ENCODE measurements at places on chromosomes 1 and 21. TPM values are rescaled to one million over a fixed set of nuclear protein-coding genes. Genes with fewer than 3 reads are reported as not detected.

MROH9 gene
- not detected for total RNA-seq

GBP2 gene
- 49.8 TPM for total RNA-seq

TIMM17A gene
- 27.2 TPM for total RNA-seq

GPR25 gene
- not detected for total RNA-seq

TP53BP2 gene
- total RNA-seq = 42.8 TPM

PTAFR gene
- total RNA-seq = 3.0 TPM

SPRR4 gene
- not detected for total RNA-seq

GRCh38 chr1:177315261-177315660 is 144.5 kb downstream of the BRINP2 start:
- no peak for DNase-seq

DNA sequence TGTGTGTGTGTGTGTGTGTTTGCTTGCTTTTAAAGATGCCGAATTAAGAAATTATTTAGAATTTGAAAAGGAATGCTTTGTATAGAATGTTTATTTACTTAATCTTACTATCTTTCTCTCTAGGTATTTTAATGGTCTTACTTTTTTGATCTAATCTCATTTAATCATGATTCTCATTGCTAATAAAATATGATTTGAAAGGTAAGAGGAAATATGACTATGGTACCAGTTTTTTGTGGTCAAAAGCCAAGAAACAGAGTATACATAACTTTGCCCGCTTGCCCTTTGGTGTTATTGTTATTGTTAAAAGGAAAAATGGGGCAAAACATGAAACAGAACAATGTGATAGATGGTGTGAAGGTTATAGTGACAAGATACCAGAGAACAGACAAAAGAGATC is 74.6 kb downstream of the RPS6KC1 start:
- DNase-seq = no peak

- no peak for DNase-seq
Observed at GRCh38 chr1:107225706-107226105, 84.9 kb downstream of the NTNG1 start.

GRCh38 chr1:55886856-55887712 is 671.9 kb upstream of the USP24 start:
- peak; percentile 45 for DNase-seq

DNA sequence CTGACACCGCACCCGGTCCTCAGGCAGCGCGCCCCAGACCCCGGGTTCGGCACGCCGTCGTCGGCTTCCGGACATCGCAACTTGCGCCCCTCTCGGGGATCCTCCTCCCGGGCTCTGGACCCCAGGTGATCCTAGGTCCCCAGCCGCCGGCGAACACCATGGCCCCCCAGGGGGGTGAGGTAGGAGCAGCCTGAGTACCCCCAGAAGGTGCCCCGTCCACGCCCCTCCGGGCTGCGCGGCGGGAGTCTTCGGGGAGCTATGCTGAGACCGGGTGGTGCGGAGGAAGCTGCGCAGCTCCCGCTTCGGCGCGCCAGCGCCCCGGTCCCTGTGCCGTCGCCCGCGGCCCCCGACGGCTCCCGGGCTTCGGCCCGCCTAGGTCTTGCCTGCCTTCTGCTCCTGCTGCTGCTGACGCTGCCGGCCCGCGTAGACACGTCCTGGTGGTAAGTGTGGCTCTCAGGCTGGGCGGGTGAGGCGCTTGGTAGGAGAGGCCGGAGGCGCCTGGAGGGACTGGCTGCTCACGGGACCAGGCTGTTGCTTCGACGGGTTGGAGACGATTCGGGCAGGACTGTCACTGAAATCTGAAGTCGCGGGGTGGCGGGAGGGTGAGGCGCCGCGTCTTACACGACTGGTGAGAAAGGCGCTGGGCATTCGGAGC is 367 bp downstream of the WNT2B start:
- no peak for DNase-seq

DNA sequence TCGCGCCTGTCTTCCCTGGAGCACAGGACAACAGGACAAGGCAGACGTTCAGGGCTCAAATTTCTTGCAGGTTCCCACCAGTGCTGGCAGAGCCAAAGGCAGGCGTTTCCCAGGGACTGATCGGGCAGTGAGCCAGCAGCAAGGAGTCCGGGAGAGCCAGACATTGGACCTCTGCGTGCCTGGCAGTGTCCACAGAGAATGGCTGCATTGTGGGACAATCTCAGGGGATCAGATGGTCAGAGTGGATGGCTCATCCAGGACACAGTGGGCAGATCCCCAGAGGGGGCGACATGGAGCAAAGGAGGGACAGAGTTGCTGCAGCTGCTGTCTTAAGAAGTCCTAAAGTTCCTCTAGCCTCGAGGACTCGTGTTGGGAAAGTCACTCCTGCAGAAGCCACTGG is 4.6 kb downstream of the TMEM63A start:
- DNase-seq = no peak

DNA sequence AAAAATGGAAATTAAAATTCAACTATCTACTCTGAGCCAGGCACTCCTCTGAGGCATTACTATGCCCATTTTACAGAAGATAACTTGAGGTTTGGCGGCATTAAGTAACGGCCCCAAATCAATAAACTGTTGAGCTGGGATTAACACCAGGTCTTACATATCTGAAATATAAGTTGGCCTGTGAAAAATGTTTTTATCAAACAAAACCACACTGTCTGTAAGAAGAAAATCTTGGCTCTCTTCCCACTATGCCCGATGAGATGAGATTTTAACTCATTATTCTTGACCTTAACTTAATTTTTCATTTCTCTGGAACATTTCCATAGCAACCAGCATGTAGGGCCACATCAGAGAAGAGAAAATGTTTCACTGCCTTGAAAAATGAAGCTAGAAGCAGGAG is 21.8 kb downstream of the RC3H1 start:
- DNase-seq = peak; percentile 20

- DNase-seq = no peak
Observed at GRCh38 chr21:17848228-17848627, 29.1 kb upstream of the C21orf91 start.

GRCh38 chr1:98389809-98390208 is 271.7 kb upstream of the SNX7 start:
- no peak for DNase-seq

DNA sequence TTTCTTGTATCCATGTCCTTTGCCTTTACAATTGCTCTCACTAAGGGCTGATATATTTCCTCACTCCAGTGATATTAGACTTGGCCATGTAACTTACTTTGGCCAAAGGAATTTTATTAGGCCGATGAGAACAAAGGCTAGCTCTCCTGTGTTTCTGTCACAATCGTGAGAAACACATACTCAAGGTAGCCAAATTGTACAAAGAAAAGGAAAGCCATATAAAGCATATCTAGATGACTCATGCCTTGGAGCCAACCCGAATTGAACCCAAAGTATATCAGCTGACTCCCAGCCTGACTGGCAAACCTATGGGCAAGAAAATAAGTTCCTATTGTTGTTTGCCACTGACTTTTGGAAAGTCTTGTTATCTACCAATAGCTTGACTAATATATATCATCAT is 371.7 kb upstream of the LRRC7 start:
- no peak for DNase-seq

GRCh38 chr1:67407498-67407897 is 22.7 kb downstream of the SERBP1 start:
- DNase-seq = no peak

DNA sequence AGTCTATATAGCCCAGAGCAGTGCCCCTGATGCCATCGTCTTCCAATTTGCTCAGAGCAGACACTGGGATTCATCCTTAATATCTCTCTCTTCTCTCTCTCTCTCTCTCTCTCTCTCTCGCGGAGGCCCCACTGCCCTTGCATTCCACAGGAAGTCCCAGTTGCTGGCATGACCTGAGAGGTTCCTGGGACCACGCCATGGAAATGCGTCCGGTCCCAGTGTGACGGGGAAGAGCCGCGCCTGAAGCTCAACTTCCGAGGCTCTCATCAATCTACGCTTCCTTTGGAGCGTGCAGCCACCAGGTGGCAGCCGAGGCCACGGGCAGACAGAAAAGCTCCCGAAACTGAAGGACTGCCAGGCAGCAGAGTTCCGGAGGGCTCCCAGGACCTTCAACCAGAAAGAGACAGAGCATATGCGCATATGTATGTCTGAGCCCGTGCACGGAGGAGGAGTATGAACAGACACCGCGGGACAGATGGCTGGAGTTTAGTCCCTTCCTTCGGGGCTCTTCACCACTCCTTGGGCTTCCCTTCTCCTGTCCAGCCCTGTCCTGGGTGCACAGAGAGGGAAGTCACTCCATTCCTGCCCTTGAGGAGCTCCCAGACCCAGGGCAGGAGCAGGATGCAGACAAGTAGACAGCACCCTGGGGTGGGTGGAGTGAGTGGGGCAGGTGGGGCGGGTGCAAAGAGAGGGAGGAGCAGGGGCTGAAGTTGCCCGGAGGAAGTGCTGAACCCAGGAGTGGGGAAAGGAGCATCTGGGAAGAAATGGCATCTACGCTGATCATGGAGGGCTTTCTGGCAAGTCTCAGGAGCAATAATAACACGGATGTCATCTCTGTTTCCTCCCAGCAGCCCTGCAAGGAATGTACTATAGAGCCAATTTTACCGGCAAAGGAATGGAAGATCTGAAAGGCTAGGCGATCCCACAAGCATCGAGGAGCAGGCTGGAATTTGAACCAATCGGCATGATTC is 10.5 kb downstream of the PDZK1IP1 start:
- peak; percentile 85 for DNase-seq

DNA sequence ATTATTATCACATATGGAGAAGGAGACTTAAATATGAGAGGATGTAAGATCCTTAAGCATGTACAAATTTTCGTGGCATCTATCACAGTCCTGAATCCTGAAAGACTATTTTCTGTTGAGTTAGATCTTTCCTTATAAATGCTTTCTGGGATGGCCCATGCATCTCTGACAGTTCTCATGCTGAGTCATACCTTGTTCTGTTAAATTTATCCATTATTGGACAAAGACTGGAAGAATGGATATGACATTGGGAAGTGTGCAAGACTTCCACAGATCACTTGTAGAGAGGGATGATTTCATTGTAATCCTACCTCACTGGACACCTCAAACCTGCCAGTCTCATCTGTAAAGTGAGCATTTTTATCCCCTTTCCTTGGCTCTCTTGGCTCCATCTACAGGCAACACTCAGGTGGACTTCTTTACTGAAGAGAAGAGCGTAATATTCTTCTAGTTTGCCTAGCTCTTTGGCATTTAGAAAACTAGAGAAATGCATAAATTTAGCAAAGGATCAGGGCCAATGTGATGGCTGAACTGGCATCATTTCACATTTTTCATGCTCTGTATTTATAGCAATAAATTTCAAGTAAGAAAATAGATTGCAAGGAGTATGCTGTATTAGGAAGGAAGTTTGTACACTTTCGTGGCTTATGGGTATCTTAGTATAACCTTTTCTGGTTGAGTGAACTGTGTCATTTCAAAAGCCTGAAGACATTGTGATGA is 128.2 kb downstream of the NFIA start:
- no peak for DNase-seq

DNA sequence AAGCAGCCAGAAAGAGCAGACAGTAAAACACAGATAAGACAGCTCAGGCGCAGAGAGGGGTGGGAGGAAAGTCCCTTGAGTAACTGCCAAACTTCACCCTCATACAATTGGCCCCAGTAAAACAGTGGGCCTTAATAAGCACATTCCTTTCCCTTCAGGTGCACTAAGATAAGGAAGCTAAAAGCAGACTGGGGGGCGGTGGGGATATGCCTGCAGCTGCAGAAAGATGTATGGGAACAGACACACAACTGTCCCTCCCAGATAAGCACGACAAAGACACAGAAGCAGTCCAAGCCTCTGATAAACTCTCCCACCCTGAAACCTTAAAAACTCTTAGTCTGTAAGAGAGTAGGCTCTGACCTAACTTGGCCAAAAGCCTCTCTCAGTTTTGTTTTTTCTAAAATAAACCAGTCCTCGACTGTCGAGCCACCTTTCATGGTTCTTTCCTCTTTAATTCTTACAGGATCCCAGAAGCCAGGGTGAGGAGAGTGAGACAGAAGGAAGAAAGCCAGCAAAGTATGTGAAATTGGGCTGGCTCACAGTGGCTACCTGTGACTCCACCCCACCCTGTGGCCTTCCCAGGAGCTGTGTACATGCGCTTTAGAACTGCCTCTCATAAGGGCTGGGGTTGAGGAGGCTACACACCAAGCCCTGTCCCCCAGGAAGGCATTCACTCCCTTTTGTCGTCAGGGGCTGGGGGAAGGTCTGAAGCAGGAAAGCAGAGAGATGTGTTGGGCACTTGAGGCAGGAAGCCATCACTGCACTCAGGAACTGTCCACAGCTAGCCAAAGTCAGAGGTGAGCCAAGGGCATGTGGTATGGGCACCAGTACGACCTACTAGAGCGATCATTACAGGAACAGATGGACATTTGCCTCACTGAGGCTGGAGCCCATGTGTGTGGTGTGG is 4.6 kb downstream of the PGLYRP4 start:
- no peak for DNase-seq

DNA sequence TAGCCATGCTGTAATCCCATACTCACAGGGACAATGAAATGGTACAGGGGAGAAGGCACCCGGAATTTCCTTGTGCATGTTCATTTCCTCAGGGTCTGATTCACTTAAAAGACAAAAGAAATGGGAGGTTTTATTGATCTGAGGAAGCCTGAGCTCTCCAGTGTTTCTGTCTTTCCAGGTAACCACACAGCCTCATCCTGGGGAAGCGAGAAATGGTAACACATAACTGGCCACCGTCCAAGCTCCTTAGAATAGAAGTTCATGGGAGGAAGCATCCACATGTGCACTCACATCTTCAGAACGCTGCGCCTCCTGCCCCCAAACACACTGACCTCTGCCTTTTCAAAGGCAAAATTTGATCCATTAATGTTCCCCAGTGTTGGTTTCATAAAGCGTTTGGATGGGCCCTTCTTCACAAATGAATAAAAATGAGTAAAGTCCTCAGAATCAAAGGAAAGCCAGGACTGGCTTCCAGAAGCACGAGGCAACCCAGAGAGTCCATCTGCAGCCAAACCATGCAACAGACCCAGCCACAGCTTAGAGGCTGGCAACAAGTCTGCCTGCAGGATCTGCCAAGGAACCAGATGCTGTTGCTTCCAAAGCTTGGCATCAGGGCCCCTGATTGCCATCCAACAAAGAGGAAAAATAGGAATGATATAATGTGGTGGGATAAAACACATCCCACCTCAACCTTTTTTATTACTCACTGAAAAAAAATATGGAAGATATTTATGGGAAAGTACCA is 120.3 kb downstream of the ZBTB18 start:
- DNase-seq = no peak
